ENCODE measurements at places on chromosomes 7 and 10.

GRCh38 chr7:139916717-139917395 is 87.8 kb downstream of the TBXAS1 start:
- DNase-seq: no peak

GRCh38 chr10:86936661-86937501 is 20.5 kb downstream of the MMRN2 start:
- DNase-seq: no peak

DNA sequence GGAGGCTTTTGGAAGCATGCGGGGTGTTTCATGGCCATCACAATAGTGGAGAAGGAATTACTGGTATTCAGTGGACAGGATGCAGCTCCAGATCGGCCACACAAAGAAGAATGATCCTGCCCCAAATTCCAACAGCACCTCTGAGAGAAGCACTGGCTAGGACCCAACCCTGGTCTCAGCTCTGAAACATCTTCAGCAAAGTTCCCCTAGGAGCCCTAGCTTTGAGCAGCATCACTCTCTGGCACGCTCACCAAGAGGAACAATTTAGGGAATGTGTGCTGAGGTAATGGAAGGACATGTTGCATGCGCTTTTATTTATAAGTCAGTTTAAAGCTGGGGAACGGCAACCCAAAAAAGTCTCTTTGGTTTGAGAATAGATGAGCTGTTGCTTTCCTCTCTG is 5.5 kb upstream of the OPN1SW start:
- no peak for DNase-seq

DNA sequence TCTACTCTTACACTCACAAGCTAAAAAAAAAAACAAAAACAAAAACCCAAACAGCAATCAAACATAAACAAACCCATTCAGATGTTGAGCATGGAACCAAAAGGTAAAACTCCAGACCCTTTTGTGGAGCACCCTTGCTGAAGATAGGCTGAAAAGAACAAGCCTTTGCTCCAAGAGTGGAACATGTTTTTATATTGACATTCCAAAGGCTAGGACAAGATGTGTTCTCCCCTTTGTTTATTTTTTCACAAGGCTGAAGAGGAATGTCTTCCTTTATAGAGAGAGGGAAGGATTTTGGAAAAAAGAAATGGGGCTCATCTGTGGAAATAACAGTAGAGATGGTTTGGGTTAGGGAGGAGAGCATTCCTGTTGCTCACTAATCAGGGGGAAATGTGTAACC is 87.2 kb upstream of the ELMO1 start:
- no peak for DNase-seq

- no peak for DNase-seq
Measured at GRCh38 chr10:90167174-90168064, 466.0 kb downstream of the KIF20B start.

Data from HS-27A (cell line).